Small intestine (tissue), 16 donors: ENCODE measurements at places on chromosomes 16 and 17.

GRCh38 chr16:47198180-47198575, 54.4 kb upstream of the NETO2 start:
- DNase-seq = no peak

DNA sequence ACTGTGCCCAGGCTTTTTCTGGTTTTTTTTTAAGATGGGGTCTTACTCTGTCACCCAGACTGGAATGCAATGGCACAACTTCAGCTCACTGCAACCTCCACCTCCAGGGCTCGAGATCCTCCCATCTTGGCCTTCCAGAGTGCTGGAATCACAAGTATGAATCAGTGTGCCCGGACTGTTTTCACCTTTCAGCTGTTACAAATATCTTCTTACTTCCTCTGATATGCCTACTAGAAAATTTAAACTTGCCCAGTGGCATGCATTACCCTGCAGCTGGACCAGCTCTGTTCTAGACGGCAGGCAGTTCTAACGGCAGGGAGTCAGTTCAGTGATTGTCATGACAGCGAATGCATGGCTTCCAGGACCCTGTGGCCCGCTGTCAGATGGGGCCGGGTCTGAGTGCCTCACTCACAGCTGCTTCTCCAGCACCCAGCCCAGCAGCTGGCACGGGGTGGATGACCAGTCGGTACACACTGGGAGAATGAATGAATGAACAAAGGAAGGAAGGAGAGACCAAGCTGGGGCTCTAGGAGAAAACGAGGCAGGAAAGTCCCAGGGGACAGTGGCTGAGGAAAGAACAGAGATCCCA, 28.0 kb upstream of the LITAF start:
- no peak for DNase-seq

- DNase-seq = no peak
Measured at GRCh38 chr17:21397341-21398190, 21.4 kb downstream of the KCNJ12 start.

- DNase-seq = no peak
Measured at GRCh38 chr16:67537636-67538591, 9.3 kb downstream of the RIPOR1 start.

- DNase-seq = no peak
Measured at GRCh38 chr17:79075446-79075750, 774 bp downstream of the ENGASE start.

DNA sequence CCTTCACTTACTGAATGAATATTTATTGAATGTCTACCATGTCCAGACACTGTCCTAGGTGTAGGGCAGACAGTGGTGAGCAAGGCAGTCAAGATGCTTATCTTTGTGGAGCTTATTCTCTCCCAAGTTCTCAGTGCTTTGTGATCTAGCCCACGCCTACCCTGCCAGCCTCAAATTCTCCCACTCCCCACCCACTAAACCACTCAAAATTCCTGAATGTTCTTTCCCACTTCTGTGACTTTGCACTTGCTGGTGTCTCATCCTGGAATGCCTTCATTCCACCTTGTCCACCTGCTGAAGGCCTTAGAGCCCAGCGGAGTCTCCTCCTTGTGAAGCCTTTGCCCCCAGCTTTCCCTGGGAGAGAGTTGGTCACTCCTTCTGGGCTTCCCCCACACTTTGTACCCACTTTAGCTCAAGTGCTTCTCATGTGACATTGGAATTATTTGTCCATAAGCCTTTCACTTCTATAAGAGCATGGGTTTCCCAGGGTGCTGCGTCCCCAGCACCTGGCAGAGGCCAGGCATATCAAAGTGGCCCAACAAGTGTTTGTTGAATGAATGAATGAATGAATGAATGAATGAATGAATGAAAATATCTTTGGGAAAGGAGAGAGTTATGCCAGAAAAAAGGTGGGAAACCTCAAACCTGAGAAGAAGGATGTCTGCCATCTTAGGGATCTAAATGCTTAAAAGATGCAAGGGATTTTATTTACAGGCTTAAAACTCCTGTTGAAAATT, 23.0 kb downstream of the CCDC182 start:
- no peak for DNase-seq

GRCh38 chr17:21285164-21286065, 904 bp downstream of the MAP2K3 start:
- DNase-seq = peak; percentile 70

- DNase-seq = peak; percentile 48
Measured at GRCh38 chr16:50198802-50199403, 45.8 kb downstream of the TENT4B start.

DNA sequence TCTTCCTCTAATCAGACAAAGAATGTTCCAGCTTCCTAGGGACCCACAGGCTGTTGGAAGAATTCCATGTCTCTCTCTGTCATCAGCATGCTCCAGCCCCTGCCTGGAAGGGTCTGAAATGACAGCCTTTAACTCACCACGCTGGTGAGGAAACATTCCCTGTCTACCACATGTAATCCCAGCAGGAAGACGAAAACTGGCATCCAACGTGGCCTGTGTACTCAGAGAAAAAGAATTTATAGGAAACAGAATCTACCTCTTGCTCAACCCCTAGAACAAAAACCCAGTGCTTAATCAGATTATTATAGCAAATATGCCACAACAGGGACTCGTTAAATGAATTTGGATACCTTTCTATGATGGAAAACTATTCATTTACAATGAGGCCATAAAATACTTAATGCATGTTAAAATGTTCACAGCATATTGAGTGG, 147.3 kb upstream of the FOXF1 start:
- DNase-seq = no peak

GRCh38 chr17:71111460-71111859, 942.1 kb downstream of the KCNJ2 start:
- DNase-seq = peak; percentile 6
